ENCODE measurements at places on chromosomes 4 and X. TPM values are rescaled to one million over a fixed set of nuclear protein-coding genes. Genes with fewer than 3 reads are reported as not detected.
A peak's percentile ranks its signal among the peaks of the same experiment; 100 is the strongest.

The ANK2 gene
- total RNA-seq: not detected

The MPP1 gene
- total RNA-seq: 23.2 TPM

The PDE6B gene
- total RNA-seq: 16.2 TPM

The RAB39B gene
- 6.7 TPM for total RNA-seq

The GLRB gene
- total RNA-seq: not detected

The NEUROG2 gene
- not detected for total RNA-seq

The DCHS2 gene
- 0.08 TPM for total RNA-seq

The RHOXF2B gene
- total RNA-seq: not detected

The PRR32 gene
- total RNA-seq: not detected

GRCh38 chr4:88989990-88990389 lies 67.0 kb downstream of the FAM13A start:
- no peaks in the 10 kb centered on the region for H3K4me1 ChIP-seq
- H3K27me3 ChIP-seq: no peaks in the 10 kb centered on the region
- no peak overlapping the region for H3K27ac ChIP-seq
- no peak overlapping the region for H3K4me3 ChIP-seq

DNA sequence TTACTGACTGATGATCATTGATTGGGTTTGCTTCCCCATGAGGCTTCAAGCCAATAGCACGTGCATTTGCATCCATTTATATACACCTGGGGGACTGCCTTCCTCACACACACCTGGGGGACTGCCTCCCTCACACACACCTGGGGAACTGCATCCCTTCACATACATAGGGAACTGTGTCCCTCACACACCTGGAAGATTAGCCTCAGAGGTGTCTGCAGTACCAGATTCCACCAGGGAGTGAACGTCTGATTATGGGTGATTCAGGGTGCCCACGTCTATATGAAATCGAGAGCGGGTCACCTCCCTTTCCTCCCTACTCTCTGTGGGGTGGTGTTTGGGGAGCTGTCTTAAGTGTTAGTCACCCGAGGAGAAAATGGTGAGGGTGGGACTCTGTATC lies 16.9 kb downstream of the CD99 start:
- no peaks in the 10 kb centered on the region for H3K27me3 ChIP-seq
- H3K4me1 ChIP-seq: peaks cover 39% of the 10 kb centered on the region
- no peak for DNase-seq
- no peak overlapping the region for H3K27ac ChIP-seq
- no peaks in the 10 kb centered on the region for H3K36me3 ChIP-seq
- H3K4me3 ChIP-seq: no peak overlapping the region

- no peaks in the 10 kb centered on the region for H3K36me3 ChIP-seq
- no peaks in the 10 kb centered on the region for H3K27me3 ChIP-seq
- no peak overlapping the region for H3K4me3 ChIP-seq
- no peak overlapping the region for H3K27ac ChIP-seq
- DNase-seq: no peak
Observed at GRCh38 chrX:40298572-40299479, 201.1 kb upstream of the BCOR start.

- H3K4me1 ChIP-seq: no peaks in the 10 kb centered on the region
- H3K4me3 ChIP-seq: no peak overlapping the region
- no peak for DNase-seq
- no peaks in the 10 kb centered on the region for H3K27me3 ChIP-seq
- H3K36me3 ChIP-seq: no peaks in the 10 kb centered on the region
Observed at GRCh38 chrX:23815376-23815775, 32.4 kb downstream of the SAT1 start.

DNA sequence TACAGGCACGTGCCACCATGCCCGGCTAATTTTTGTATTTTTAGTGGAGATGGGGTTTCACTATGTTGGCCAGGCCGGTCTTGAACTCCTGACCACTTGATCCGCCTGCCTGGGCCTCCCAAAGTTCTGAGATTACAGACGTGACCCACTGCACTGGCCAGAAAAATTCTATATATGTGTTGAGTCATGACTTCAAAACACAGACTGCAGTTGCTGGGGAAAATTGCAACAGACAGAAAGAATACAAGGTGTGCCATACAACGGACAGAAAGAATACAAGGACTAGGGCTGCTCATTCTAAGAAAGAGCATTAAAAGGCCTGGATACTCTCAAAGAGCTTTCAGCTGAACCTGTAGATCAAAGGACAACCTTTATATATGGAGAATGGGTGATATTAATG lies 109.6 kb upstream of the ACSL4 start:
- no peak for DNase-seq
- no peaks in the 10 kb centered on the region for H3K36me3 ChIP-seq
- H3K4me1 ChIP-seq: no peaks in the 10 kb centered on the region

GRCh38 chrX:42567268-42567667 lies 210.7 kb downstream of the PPP1R2C start:
- no peaks in the 10 kb centered on the region for H3K36me3 ChIP-seq
- H3K4me3 ChIP-seq: no peak overlapping the region
- H3K27me3 ChIP-seq: no peaks in the 10 kb centered on the region

DNA sequence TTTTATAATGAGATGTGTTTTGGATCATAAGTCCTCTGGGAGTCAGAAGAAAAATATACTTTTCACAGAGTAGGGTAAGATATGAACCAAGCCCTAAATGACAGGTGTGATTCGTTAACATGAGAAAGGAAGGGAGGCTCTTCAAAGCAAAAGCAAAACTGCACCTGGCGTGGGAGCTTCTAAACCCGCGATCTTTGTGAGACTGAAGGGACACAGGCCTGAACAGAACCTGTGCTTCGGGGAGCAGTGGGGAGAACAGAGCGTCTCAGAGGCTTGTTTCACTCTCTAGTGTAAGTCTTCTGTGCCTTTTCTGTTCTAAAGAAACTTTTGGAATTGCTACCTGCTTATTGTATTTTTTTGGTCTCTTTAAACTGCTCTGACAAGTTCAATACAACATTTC lies 30.2 kb upstream of the CYP4V2 start:
- H3K4me3 ChIP-seq: no peak overlapping the region
- no peaks in the 10 kb centered on the region for H3K4me1 ChIP-seq
- H3K27ac ChIP-seq: no peak overlapping the region
- H3K27me3 ChIP-seq: no peaks in the 10 kb centered on the region
- H3K36me3 ChIP-seq: no peaks in the 10 kb centered on the region

GRCh38 chrX:41604177-41604576 lies 84.6 kb upstream of the GPR34 start:
- H3K4me3 ChIP-seq: no peak overlapping the region
- H3K4me1 ChIP-seq: no peaks in the 10 kb centered on the region
- H3K27ac ChIP-seq: no peak overlapping the region
- no peaks in the 10 kb centered on the region for H3K27me3 ChIP-seq
- no peaks in the 10 kb centered on the region for H3K36me3 ChIP-seq
- no peak for DNase-seq

DNA sequence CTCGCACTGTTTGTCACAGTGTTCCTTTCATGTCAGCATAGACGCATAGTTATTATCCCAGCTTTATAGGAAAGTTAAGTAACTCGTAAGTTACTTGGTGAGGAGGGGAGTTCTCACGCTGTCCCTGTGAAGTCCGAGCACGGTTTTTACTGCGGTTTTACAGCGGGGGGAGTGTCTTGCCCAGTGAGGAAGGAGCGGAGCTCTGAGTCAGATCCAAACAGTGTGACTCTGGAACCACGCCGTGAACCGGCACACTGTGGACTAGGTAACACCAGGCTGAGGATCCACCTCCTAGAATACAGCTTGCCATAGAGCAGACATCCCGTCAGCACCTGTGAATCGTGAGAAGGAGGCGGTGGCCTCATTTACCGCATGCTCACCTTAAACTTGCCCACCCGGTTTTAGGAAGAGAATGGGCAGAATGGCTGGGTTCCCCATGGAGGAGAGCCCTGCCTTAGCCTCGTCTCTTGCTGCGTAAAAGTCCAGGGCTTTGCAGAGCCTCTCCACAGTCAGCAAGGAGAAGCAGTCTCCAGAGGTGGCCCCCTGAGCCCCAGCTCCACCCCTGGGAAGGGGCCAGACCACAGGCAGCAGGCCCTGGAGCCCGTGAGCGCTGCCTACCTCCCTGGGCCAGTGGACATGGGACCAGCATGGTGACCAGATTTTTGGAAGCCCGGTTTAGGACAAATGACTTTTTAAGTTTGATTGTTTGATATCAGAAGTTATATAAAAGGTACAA lies 40.2 kb upstream of the HGFAC start:
- H3K4me1 ChIP-seq: no peaks in the 10 kb centered on the region
- no peaks in the 10 kb centered on the region for H3K27me3 ChIP-seq
- no peaks in the 10 kb centered on the region for H3K36me3 ChIP-seq
- no peak overlapping the region for H3K27ac ChIP-seq
- no peak overlapping the region for H3K4me3 ChIP-seq

- H3K27ac ChIP-seq: peak overlapping the region; percentile 86
- no peaks in the 10 kb centered on the region for H3K36me3 ChIP-seq
- peak overlapping the region; percentile 20 for H3K4me3 ChIP-seq
- peaks cover 17% of the 10 kb centered on the region for H3K4me1 ChIP-seq
- H3K27me3 ChIP-seq: no peaks in the 10 kb centered on the region
Observed at GRCh38 chr4:108355186-108355901, 186.6 kb upstream of the LEF1 start.

GRCh38 chrX:149513825-149514428 lies 8.8 kb upstream of the IDS start:
- H3K27ac ChIP-seq: no peak overlapping the region
- no peaks in the 10 kb centered on the region for H3K36me3 ChIP-seq
- H3K4me3 ChIP-seq: no peak overlapping the region

GRCh38 chr4:165418073-165418472 lies 39.3 kb downstream of the CPE start:
- no peak overlapping the region for H3K4me3 ChIP-seq
- H3K4me1 ChIP-seq: no peaks in the 10 kb centered on the region
- H3K27me3 ChIP-seq: no peaks in the 10 kb centered on the region
- no peak for DNase-seq
- H3K36me3 ChIP-seq: no peaks in the 10 kb centered on the region

DNA sequence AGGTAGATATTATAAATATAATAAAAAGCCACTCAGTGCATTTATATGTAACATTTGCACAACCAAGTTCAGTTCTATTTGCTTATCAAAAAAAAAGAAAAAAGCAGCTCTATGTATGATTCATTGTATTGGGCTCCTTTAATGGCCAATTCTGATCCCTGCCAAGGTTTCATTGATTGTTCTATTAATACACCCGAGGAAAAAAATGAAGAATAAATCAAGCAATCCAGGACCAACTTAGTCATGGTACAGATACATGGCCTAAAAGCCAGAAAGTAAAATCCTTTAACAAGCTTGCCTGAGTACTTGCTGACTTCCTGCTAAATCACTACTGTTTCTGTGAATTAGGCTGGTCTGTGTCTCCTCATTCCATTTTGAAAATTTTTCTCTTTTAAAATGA lies 77.6 kb upstream of the PCDH7 start:
- no peaks in the 10 kb centered on the region for H3K4me1 ChIP-seq
- no peak overlapping the region for H3K4me3 ChIP-seq
- H3K27ac ChIP-seq: no peak overlapping the region

GRCh38 chr4:78754872-78755271 lies 21.3 kb upstream of the BMP2K start:
- no peak for DNase-seq
- H3K27ac ChIP-seq: no peak overlapping the region
- H3K4me3 ChIP-seq: no peak overlapping the region
- no peaks in the 10 kb centered on the region for H3K36me3 ChIP-seq
- H3K27me3 ChIP-seq: no peaks in the 10 kb centered on the region

DNA sequence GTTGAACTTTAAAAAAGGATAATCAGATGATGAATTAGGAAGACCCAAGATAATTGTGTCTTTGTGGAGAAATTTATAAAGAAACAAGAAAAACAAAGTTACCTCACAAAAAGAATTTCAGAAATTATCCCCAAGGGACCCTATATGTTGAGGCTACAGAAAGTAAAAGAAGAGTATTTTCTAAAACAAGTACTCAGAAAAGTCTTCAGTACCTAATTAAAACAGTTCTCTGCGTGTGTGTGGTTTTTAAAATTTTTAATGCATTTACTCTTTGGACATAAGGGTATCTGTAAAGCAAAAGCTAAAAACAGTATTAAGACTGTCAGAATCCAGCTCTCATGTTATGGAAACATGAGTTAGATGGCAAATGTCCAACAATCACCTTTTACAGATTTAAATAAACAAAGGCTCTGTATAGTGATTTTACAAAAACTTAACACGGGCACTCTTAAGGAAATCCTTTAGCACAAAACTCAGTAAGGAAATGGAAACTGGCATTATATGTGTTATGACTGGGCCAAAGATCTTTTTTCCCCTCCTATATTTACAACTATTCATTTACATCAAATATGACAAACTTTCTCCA lies 187.5 kb downstream of the NSUN7 start:
- no peaks in the 10 kb centered on the region for H3K4me1 ChIP-seq
- DNase-seq: no peak
- no peaks in the 10 kb centered on the region for H3K27me3 ChIP-seq
- no peak overlapping the region for H3K4me3 ChIP-seq
- H3K36me3 ChIP-seq: no peaks in the 10 kb centered on the region

DNA sequence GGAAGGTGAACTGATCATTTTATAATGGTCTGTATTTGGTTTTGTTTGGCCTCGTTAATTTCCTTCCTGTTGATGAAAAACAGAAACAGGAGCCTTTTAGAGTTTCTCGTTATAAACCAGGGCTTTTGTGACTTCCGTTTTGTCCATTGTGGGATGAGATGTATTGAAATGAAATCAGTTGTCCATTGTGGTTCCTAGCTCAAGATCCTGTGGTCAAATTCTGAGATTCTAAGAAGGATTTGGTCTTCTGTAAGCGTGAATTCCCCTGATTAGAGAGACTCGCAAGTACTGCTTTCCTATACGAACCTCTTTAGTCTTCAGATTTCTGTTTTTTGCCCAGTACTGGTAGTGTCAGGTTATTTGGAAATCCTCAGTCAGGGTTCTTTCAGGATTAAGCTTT lies 101.7 kb downstream of the RAPGEF2 start:
- no peaks in the 10 kb centered on the region for H3K36me3 ChIP-seq
- H3K27ac ChIP-seq: no peak overlapping the region
- no peaks in the 10 kb centered on the region for H3K27me3 ChIP-seq
- DNase-seq: no peak
- no peaks in the 10 kb centered on the region for H3K4me1 ChIP-seq
- no peak overlapping the region for H3K4me3 ChIP-seq

DNA sequence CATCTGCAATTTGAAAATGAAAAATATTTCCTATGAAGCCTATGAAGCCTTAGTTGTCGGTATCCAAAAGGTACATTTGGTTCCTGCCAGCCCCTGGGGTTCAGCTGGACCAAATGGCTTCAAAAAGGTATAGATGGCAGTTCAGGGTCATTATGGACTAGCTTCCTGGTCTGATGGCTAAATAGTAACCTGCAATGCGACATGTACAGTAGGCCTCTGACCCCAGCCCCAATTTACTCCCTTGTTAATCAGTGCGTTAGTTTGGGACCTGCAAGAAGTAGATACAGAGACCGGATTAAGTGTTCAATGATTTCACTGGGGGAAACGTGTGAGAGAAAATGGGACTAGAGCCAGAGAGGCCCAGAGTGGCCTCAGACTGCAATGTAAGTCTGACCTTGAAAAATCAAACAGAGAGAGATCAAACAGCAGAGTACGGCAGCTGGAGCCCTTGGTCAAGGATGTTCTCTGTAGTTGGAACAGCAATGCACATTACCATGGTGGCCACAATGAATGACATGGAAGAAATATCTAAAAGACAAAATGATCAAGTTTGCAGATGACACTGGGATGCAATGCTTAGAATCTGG lies 115.0 kb upstream of the MBNL3 start:
- H3K36me3 ChIP-seq: no peaks in the 10 kb centered on the region
- no peaks in the 10 kb centered on the region for H3K27me3 ChIP-seq
- no peak overlapping the region for H3K27ac ChIP-seq
- no peak for DNase-seq
- H3K4me3 ChIP-seq: no peak overlapping the region

- H3K4me3 ChIP-seq: no peak overlapping the region
- DNase-seq: no peak
- no peaks in the 10 kb centered on the region for H3K36me3 ChIP-seq
- H3K4me1 ChIP-seq: no peaks in the 10 kb centered on the region
- H3K27ac ChIP-seq: no peak overlapping the region
- H3K27me3 ChIP-seq: no peaks in the 10 kb centered on the region
Observed at GRCh38 chrX:129945131-129945530, 37.3 kb upstream of the BCORL1 start.

GRCh38 chrX:137031517-137032340 lies 2.1 kb downstream of the GPR101 start:
- H3K27me3 ChIP-seq: no peaks in the 10 kb centered on the region
- H3K36me3 ChIP-seq: no peaks in the 10 kb centered on the region
- peak; percentile 45 for DNase-seq
